ENCODE measurements at places on chromosomes 3 and 15.

DNA sequence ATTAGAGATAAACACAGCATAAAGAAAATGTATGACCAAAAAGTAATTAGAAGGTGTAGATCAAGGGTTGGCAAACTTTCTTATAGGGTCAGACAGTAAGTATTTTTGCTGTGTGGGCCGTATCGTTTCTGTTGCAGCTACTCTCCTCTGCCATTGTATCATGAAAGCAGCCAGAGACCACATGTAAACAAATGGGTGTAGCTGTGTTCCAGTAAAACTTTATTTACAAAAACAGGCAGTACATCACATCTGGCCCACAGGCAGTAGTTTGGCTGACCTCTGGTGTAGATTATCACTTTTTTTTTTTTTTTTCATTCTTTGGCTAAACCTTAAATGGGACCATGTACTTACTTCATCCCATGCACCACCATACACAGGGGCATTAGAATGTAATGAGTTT is 190.8 kb downstream of the MBNL1 start:
- DNase-seq = no peak

DNA sequence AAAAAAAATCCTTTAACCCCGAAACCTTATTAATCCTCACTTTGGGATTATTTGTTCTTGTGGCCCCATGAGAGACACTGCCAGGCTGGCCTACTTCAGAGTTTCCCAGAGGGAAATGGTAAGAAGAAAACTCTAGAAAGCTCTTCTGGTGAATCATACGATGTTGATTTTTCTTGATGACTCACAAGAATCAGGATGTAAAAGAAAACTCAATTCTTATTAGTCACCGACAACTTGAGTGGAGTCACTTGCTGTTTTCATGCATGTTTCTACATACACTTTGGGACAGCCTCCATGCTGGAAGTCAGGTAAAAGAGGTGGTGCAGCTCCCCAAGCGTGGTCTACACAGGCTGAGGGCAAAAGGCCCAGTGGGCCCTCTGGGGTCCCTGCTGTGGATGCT is 42.8 kb downstream of the MYO5C start:
- DNase-seq = no peak

DNA sequence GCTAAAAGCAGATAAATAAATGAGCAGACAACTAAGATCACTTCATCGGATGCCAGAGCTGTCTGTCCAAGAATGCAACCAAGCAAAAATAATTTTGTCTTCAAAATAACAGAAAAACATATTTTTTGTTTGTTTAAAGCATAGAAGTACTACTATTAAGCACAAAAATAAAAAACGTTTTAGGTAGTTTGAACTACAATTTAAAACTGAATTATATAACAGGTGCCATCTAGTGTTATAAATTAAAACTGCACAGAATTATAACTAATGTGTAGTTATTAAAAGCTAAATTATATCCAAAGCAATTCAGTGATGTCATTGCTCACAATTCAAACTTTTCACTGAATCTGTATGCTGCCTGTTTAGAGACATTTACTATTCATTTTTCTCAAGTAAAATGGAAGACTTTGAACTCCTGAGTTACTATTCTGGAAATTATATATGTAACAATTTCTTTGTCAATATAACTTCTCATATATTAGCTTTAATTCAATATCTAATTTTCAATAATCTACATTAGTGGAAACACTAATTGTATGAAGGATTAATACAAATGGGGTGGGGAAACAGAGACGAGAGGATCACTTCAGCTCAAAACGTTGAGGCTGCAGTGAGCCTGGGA is 29.5 kb downstream of the LINS1 start:
- peak; percentile 6 for DNase-seq

DNA sequence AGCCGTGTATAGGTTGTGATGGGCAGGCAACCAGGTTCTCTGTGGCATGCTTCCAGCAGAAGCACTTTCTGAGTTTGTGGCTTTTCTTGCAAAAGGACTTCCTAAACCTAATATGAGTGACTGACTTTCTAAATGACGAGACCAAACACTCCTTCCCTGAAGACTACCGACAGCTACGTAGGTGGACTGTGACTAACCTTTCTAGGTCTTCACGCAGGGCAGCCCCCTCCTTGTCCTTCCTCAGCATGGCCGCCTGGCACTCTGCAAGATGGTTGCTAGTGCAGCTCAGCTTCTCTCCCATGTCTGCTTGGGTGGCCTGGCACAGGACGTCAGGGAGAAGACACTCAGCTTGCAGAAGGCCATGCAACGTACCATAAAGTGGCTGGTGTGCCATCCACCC is 20.9 kb downstream of the CXCR6 start:
- DNase-seq = no peak

GRCh38 chr3:100149713-100150415 is 35.6 kb upstream of the FILIP1L start:
- DNase-seq = no peak

DNA sequence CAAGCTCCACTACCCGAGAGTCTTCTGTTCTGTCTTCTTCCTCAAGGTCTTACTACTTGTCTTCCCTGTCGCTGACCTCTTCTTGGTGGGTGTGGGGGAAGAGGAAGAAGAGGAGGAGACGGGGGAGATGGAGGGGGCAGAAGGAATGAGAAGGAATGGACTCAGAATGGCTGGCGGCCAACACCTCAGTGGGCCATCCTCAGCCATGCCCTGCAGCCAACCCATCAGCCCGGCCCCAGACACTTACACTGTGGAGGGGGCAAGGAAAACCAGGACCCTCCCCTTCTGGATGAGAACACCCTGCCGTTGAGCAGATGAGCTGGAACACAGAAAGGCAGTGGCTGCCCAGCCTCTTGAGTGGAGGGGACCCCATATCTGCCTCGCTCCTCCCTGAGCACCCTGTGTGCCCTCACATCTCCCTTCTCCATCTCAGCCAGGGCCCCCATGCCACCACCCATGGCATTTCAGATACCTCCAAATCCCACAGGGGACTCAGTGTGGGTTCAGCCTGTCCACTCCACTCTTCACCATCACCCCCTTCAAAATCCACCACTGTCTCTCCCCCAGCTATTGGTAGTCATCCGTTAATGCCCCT is 45.5 kb upstream of the PRR23E start:
- no peak for DNase-seq

DNA sequence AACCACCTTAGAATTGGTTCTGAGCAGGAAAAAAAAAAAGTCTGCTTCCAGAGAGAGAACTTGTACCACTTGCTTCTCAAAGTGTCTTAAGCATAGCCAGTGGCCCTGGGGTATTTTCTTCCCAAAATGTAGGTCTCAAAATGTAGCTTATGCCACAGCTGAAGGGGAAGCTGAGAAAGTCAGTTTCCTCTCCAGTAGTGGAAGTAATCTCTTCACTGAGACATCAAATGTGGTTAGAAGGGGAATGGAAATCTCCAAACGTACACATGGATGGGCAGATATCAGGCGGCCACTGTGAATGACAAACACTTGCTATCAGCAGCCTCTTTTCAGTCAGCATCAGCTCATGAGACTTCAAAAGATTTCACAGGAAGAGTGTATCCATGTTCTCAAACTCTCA is 841.2 kb downstream of the TUSC7 start:
- no peak for DNase-seq

DNA sequence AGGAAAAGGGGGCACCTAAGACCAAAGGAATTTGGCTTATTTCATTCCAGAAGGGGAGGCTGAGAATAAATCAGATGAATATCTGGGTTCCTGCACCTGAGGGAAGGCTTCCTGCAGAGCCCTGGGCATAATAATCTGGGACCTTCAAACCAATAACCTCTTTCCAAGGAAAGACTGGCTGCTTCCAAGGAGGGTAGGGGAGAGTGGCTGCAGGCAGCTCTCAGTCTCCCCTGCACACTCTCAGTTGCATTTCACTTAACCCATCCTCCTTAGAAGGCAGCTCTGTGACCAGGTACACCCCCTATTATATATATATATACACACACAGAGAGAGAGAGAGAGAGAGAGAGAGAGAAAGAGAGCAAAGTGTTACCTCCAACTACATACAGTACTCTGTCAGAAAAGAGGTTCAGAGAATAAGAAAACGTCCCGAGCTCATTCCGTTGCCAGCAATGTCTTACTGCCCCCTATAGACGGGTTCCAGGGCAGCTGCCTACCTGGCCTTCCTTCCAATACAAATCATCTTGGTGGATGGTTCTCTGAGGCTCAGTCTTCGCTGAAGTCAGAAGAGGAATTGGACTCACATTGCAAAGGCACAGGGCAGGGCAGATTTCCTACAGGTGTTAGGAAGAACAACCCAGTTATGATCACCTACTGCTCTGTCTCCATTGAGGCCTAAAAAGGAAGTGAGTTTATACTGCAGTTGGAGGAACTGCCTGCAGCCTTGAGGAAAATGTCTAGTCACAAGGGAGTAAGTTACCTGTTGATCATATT is 26.1 kb downstream of the CAPN3 start:
- no peak for DNase-seq

- DNase-seq = no peak
Observed at GRCh38 chr3:194565597-194566190, 67.5 kb downstream of the TMEM44 start.

GRCh38 chr15:23081271-23081670 is 41.9 kb upstream of the TUBGCP5 start:
- DNase-seq = no peak

DNA sequence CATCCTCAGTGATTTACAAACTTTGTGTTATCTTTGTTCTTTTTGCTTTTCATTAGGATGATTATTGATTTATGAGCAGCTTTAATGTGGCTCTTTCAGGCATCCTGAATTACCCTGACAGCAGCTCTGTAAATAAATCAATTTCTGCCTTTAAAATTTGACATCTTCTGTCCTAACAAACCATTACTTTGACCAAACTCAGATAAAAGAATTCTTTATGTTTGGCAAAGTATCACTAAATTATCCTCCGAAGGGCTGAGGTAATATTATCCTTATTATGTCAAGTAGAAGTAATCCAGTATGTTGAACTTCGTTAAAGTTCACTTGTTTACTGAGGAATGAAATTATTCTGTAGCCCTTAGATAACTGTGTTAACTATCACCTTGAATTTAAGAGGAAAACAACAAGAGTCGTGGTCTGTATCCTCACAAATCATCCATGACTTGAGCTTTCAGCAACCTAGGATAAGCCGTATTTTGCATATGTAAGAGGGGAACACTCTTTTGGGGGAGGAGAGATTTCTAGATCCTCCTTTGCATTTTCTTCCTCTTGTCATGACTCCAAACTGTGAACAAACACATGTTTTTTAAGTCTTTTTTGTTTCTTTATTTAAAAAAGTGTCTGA is 173.2 kb upstream of the STAC start:
- DNase-seq = no peak

GRCh38 chr3:28066020-28066419 is 175.4 kb upstream of the CMC1 start:
- no peak for DNase-seq

- no peak for DNase-seq
Observed at GRCh38 chr3:12222775-12223485, 64.2 kb upstream of the TIMP4 start.

DNA sequence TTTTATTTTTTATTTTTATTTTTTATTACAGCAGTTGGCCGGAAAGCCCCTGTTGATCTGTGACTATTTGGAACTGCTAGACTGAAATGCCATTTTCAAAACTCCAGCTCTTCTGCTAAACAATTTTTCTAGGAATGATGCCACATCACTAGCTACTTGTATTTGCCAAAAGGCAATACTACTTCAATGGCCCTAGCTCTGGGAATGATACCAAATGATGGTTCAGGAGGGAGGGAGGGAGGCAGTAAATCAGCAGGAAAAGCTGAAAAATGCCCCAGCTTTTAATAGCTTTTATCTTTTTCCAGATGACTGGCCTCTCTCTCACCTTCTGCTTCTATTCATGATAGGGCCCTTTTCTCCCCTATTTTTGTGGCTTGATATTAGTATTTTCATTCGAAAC is 2.6 kb upstream of the CHL1 start:
- no peak for DNase-seq

- DNase-seq = no peak
Observed at GRCh38 chr15:84740691-84741090, 7.7 kb upstream of the ZNF592 start.

GRCh38 chr3:185685231-185686035 is 99.3 kb downstream of the SENP2 start:
- no peak for DNase-seq

DNA sequence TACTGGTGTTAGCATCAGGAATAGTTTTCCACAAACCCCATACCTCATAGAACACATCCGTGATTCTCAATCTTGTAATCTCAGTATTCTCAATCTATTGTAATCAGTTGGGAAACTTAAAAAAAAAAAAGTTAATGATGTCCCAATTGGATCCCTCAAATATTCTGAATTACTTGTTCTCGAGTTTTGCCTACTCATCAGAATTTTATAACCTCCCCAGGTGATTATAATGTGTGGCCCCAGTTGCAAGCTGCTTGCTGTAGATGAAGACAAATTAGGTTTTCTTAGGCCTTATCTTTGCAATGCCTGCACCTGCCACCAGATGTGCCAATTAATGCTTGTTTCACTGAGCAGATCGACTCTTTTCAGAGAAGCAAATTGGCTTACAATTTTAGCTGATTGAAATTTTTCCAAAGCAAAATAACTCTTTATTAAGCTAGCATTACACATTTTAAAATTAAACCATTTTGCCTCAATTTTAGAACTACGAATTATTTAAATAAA is 19.0 kb upstream of the DIPK2A start:
- DNase-seq = no peak

- no peak for DNase-seq
Observed at GRCh38 chr3:172275586-172275985, 172.7 kb downstream of the GHSR start.

- DNase-seq = no peak
Observed at GRCh38 chr3:10911350-10912002, 81.1 kb upstream of the SLC6A1 start.

- no peak for DNase-seq
Observed at GRCh38 chr15:42845581-42845980, 75.0 kb downstream of the TTBK2 start.

DNA sequence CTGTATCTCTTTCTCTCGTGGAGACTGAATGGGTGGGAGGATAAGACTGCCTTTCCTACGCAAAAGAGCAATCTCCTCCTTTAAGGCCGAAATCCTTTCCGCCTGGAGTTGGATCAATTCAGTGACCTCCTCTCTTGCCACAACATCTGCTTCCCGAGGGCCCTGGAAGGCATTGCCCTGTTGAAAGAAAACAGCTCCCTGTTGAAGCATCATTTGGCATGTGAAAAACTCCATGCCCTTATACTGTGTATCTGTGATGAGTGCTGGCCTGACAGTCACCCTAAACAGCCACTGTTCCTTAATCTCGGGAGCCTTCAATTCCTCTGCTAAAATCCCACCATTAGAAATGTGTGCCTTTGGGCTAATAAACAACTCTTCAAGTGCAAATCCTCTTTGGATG is 80.2 kb downstream of the BOC start:
- no peak for DNase-seq

- no peak for DNase-seq
Observed at GRCh38 chr15:70238917-70239316, 141.2 kb upstream of the TLE3 start.
